ENCODE measurements at places on chromosomes 6 and 20.

GRCh38 chr6:129753422-129753821 is 43.4 kb upstream of the ARHGAP18 start:
- DNase-seq = peak; percentile 56

- no peak for DNase-seq
Observed at GRCh38 chr20:15317546-15318232, 980.3 kb upstream of the FLRT3 start.

DNA sequence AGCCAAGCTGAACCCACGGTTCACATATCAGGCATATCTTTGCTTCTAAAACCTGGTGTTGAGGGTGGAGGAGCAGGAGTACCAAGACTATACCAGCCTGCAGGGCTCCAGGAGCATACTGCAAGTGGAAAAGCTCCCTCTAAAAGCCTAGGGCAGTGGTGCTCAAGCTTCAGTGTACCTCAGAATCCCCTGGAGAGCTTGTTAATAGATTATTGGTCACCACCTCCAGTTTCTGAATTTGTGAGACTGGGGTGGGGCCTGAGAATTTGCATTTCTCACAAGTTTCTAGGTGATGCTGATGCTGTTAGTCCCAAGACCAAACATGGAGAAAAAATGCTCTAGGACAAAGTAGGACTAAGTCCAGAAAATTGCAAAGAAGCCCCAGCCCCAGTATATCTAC is 65.4 kb downstream of the FILIP1 start:
- no peak for DNase-seq

- no peak for DNase-seq
Observed at GRCh38 chr6:26347699-26348098, 17.3 kb upstream of the BTN3A2 start.

- no peak for DNase-seq
Observed at GRCh38 chr6:72589096-72589495, 32.8 kb upstream of the KCNQ5 start.

DNA sequence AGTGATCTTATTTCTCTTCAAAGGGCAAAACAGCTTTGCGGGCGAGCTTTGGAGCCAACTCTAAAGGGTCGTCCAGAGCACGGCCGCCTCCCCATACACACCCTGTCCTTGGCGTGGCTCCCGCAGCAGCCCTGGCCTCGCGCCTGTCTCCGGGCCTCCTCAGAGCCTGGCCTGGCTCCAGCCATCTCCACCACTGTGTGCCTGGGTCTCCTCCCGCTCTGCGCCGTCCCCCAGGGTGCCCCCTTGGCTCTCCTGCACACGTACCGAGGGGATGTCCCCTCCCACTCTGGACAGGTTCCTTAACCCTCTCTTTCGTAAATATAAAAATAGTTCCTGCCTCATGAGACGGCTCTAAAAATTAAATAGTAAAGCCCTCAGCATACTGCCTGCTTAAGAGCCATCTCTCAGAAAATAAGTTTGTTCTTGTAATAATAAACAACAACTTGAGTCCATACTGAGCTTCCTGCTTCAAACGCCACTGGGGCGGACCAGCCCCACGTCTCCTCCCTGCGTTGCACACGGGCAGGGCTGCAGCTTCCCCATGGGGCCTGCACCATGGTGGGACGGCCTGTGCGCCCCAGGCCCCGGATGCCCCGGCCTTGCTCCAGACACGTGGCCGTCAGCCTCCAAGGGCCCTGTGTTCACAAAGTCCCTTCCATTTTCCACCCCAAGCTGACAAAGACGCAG is 226.2 kb downstream of the TTLL2 start:
- DNase-seq = no peak

DNA sequence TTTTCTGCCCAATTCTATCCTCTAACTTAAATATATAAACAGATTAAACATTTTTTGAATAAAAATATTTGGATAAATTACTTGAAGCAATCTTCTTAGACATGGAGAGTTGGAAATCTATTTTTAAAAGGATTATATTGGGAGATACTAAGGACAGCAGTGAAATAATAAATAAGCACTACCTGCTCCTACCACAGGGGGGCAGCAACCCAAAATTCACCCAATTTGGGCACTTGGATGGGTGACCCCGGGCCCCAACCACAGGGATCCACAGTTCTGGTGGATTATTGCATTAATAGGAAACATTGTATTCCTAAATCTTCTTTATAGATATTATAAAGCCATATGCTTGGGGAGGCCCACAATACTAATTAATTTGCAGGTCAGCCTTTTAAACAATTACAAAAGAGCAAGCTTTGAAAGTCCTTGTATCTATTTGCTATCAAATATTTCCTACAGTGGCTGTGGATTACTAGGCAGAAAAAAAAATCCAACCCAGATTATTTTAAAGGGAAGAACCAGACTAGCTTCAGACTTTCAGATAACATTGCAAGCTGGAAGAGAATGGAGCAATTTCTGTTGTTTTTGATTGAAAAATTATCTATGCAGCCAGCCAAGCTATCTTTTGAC is 66.4 kb upstream of the PDE10A start:
- no peak for DNase-seq

DNA sequence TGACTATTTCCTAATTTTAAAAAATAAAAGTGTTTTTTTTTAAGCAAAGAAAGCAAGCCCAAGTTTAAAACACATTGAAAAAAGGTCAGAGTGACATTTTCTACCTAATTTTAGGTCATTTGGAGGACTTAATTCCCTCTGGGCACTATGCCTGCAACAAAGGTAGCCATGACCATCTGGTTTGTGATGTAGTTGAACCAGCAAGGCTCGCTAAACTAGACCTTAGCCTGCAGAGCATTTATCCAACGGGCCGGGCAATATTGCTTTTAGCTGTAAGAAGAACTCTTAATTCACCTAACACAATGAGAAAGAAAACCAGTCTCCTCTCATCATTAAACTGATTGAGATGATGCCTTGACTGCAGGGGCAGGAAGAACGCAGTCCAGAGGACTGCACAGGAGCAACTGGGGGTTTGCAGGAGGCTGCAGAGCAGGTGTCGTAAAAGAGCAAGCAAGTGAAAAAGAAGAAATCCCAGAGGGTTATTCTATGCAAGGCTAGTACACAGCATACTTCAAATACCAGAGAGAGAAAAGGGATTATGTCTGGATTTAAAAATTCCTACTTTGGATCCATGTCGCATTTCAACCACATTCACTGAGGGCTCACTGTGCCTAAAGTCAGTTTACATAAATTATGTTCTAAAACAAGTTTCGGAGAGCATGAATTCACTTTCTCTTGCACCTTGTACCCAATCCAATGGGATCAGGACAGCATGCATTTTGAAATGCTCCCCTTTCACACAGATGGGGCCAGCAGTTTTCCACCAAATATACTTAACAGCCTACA is 12.8 kb downstream of the TRAF3IP2 start:
- DNase-seq = no peak

- DNase-seq = no peak
Observed at GRCh38 chr6:98830146-98830545, 4.2 kb upstream of the POU3F2 start.

DNA sequence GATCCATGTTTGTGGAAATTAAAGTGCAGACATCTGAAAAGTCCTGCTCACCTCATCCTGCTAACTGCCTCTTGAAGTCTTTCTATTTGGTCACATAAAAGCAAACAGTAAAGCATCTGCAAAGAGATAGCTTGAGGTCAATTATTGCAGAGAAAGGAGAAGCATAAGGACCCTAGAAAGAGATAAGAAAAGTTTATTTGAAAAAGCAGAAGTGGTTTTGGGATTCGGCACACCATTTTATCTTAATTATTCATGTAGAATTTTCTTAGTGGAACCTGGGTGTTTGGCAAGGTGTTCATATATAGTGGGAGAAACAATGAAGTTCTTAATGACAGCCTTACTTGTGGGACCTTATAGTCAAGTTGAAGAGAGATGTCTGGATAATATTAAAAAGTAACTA is 280.8 kb downstream of the CENPW start:
- no peak for DNase-seq

GRCh38 chr6:64160486-64160885 is 524.9 kb downstream of the PHF3 start:
- no peak for DNase-seq

DNA sequence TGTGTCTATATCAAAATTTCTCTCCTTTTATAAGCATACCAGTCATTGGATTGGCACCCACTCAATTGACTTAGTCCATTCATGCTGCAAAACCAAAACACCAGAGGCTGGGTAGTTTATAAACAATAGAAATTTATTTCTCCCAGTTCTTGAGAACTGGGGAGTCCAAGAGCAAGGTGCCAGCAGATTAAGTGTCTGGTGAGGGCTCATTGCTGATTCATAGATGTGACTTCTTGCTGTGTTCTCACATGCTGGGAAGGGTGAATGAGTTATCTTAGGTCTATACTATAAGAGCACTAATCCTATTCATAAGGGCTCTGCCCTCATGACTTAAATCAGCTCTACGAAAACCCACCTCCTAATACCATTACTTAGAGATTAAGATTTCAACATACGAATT is 501.4 kb downstream of the EPM2A start:
- DNase-seq = no peak

DNA sequence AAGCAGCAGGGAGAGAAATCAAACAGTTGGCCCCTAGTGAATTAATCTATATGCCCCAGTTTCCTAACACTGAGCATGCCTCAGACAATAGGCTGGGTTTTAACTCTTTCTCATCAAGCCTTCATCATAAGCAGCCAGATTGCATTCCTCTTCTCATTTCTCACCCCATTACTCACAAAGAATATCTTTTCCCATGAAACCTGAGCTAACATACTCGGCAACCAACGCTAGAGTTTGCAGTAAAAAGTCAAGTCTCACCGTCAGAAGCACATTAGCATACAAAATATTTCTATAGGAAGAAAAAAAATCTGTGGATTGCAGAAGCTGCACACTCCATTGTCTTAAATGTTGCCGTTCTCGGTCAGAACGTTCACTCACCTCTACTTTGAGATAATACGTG is 429.9 kb upstream of the ARID1B start:
- no peak for DNase-seq

- no peak for DNase-seq
Observed at GRCh38 chr20:18858816-18859215, 45.2 kb downstream of the SCP2D1 start.

DNA sequence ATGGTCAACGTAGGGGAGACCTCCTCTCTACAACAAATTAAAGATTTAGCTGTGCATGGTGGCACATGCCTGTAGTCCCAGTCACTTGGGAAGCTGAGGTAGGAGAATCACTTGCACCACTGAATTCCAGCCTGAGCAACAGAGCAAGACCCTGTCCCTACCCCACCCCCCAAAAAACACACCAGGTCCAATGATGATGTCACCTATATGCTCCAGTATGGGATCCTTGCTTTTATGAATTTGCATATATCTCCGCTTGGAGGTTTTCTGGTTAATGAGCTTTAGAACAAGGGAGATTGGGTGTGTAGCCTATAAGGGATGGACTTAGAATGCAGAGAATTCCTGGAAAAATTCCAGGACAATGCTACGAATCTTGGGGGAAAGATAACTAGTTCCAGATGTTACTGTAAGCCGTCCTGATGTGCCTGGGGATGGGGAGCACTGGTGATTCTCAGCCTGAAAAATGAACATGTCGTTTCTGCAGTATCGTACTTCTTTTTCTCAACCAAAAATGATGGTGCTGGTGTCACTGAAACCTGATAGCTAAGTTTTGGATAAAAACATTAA is 61.1 kb downstream of the ZBTB2 start:
- no peak for DNase-seq

GRCh38 chr6:41428336-41428995 is 93.1 kb downstream of the NCR2 start:
- DNase-seq = no peak

DNA sequence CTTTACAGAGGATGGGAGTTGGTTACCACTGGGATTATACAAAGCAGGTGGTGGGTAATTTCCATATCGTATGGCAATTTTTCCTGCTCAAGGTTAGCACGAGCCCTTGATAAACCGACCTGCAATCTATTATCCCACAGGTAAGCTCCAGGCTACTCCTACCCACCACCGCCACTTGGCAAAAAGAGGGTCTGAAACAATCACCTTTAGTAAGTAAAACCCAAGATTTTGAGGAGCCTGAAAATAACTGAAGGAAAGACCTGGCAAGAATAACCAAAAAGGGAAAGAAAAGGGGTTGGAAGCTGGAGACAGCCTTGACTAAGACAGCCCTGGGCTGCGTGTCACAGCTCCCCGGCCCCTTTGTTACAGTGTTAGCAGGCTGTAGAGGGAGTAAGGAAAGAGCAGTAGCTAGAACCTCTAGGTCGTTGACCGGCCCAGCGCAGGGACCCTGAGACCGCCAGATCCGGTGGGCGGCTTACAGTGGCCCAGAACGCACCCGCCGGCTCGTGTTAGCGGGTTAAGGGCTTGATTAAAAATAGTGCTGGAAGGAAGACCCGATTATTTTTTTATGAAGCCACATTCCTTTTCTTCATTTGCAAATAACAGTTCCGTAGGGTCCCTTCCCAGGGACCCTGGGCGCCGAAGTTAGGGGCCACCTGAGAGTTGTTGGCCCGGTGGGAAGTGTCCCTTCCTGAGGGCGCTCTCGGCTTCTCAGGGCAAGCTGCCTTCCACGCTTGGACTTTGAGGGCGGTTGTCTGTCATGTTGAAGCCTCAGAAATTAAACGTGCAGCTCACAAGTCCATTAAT is 30.5 kb downstream of the TFAP2B start:
- no peak for DNase-seq

- no peak for DNase-seq
Observed at GRCh38 chr20:25059866-25060465, 2.0 kb upstream of the ACSS1 start.

- no peak for DNase-seq
Observed at GRCh38 chr20:64140956-64141355, 23.3 kb upstream of the MYT1 start.

Measured in GF-D8 (cell line).